Non-pigmented ciliary epithelial cell (primary cell): ENCODE measurements at places on chromosomes 1 and 21.

- DNase-seq = peak; percentile 60
Observed at GRCh38 chr21:34037009-34037795, 36.2 kb upstream of the MRPS6 start.

DNA sequence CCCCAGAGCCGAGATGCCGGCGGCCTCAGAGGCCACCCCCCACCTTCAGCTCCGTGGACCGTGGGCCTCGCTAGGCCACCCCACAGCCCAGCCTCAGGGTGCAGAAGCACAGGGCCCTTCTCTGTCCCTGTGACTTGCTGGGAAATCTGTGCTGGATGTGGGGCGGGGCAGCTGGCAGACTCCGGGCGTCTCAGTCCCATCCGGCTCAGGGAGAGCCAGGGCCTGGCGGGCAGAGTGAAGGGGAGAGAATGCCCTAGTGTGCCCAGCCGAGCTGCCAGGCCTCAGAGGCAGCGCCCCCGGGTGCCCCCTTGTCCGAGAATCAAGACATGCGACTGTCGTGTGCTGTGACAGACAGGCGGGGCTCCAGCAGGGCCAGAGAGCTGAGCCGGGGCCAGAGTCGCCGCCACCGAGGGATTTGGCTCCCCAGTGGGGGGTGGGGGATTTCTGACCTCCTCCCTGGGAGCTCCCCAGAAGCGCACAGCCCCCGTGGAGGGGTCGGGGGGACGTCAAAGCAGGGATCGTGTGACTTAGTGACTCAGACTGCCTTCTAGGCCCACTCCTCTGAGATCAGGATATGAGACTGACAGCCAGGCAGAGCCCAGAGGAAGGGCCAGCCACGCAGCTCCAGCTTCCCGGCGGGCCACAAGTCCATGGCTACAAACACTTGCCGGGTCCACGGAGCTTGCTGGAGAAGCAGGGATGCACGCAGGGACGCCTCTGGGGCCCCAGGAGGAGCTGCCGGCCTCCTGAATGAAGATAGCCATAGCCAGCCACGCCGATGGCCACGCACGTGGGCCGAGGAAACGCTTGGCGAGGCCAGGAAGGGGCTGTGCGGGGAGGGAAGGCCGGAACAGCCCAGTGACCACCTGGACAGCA lies 11.9 kb downstream of the COL6A1 start:
- no peak for DNase-seq

DNA sequence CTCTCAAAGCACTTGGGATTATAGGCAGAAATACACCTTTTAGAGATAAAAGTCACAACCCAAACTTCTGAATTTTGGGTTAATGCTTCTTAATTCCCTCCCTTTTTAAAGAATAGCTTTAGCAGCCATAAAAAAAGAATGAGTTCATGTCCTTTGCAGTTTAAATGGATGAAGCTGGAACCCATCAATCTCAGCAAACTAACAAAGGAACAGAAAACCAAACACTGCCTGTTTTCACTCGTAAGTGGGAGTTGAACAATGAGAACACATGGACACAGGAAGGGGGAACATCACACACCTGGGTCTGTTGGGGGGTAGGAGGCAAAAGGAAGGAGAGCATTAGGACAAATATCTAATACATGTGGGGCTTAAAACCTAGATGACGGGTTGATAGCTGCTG lies 55.8 kb downstream of the SLC27A3 start:
- DNase-seq = no peak

- no peak for DNase-seq
Observed at GRCh38 chr1:64866689-64867088, 99.7 kb downstream of the JAK1 start.

DNA sequence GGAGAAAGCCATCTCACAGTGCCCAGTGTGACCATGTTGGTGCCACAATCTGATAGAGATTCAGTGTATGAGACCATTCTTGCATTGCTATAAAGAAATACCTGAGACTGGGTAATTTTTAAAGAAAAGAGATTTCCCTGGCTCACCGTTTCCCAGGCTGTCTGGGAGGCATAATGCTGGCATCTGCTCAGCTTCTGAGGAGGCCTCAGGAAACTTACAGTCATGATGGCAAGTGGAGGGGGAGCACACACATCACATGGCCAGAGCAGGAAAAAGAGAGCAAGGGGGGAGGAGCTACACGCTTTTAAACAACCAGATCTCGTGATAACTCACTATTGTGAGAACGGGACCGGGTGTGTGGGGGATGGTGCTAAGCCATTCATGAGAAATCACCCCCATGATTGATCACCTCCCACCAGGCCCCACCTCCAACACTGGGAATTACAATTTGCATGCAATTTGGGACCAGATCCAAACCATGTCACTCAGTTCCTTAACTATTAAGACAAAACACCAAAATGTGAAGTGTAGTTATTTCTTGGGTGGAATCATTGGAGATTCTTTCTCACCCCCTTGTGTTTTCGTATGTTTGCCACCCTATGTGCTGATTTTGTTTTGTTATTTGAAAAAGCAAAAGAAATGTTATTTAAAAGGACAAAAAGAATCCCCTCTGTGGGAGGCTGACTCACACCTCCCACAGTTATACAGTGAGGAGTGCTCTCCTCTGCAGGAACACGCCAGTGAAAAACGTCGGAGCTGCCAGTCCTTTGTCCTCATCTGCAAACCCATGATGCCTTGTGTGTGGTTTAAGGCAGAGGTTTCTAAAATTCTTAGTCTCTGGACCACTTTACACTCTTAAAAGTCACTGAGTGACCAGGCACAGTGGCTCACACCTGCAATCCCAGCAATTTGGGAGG lies 46.9 kb upstream of the IFNLR1 start:
- peak; percentile 13 for DNase-seq

DNA sequence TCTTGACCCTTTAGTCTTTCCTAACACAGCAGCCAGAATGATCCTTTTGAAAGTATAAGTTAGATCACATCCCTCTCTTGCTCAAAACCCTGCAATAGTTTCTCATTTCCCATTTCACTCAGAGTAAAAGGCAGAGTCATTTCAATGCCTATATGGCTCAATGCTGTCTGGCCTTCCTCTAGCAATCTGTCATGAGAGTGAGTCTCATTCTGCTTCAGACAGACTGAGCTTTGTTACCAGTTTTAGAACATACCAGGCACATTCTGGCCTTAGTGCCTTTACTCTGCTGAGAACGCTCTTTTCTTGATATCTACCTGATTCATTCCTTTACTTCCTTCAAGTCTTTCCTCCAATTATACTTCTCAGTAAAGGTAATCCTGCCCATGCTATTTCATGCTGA lies 372.8 kb upstream of the PKN2 start:
- DNase-seq = no peak

GRCh38 chr1:169361281-169361680 lies 6.3 kb downstream of the NME7 start:
- no peak for DNase-seq

DNA sequence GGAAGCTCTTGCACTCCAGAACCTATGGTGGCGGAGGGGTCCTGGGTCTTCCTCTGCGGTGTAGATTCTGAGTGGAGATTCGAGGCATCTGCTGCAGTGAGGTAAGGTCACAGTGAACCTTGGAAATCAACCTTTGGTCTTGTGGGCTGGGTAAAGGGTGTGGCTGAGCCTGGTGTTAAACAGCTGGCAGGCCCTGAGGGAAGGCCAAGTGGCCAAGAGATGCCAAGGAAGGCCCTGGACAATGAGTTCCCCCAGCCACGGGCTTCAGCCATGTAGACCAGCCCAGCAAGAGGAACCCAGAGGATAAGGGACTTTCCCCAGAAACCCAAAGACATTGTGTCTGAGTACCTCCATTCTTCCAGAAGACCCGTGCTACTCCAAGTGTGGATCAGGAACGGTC lies 137.2 kb upstream of the ETS2 start:
- no peak for DNase-seq
